Lung microvascular endothelial cell (primary cell): ENCODE measurements at places on chromosomes 2 and 18. TPM values are rescaled to one million over a fixed set of nuclear protein-coding genes. Genes with fewer than 3 reads are reported as not detected.

Gene CCL20
- 0.60 and 2.8 TPM in 2 replicates for total RNA-seq

Gene LIMS3
- total RNA-seq: 5.4 and 15.5 TPM in 2 replicates

Gene DOCK10
- 2.0 and 8.5 TPM in 2 replicates for total RNA-seq

DNA sequence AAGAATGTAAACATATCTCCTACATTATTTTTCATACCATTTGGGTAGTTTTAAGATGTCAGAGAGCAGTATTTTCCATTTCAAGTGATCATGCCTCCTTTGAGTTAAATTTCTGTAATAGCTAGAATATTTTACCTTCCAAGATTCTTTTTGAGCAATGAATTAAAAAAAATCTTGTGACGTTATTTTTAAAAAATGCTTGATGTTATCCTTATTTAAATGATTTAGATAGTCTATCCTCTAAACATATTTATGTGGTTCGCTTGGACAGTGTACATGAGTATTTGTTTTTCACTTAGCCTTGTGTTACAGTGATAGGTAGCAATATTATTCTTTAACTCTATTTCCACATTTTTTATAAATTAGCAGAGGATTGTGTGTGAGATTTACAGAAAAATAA, 639.2 kb upstream of the CDH2 start:
- DNase-seq: no peak

DNA sequence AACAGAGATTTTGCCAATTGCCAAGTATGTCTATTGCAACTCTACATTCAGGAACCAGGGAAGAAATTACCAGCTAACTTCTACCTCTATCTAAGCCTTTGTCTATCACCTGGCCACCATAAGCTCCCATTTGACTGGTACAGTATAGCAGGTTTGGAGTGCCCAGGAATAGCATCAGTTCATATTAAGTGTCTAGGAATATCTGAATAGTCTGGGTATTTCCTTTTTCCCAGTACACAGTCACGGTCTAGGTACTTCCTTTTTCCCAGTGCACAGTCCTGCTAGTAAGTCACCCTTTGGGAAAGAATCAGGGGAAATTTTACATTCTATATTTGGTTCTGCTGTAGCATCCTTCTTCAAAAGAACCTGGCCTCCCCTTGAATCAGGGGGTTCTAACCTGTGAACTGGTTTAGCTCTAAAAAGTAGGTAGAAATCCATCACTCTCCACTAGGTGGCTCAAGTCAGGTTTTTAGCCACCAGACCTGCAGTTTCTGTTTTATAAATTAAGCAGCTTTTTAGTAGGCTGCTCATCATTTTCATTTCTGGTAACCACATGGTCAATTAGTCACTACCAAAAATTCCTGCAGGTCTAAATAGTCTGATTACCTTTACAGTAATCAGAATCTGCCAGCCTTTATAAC, 49.3 kb upstream of the DNAJC10 start:
- peak; percentile 51 for DNase-seq

DNA sequence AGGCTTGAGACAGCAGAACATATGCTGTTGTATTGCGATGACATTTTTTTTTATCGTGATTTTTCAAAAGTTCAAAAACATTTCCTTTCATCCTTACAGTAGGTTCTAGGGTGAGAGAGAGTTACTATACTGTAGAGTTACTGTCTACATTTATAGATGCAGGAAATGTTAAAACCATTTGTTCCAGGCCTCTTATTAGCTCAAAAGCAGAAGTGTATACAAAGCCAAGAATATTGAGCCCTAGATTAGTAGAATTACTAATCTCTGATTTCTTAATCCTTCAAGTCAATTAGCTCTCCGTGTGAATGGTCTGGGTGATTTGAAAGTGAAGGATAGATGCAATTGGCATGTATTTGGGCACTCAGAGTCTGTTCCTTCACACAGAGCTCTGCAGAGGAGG, 73.1 kb downstream of the MAPRE2 start:
- DNase-seq: no peak

DNA sequence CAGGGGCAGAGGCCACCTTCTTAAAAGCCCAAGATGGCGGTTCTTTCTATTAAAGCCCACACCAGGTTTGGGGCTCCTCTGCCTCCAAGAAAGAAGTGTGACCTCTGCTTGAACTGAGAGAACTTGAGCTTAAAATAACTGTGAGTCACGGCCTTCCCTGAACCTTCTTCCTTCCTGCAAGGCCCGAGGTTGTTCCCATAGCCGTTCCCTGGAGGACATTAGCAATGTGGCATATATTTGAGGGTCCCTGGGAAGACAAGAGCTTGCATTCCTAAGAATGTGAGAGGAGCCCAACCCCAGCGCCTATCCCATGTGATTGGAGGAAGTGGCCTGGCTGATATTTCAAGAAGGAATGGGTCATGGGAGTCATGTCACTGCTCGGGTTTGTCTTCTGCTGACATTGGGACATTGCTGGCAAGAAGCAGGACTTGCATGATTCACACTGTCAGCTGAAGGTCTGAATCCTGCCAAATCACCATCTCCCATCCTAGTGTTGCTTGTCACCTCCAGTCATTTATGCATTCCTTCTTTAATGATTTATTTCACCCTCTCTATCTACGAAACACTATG, 168.1 kb downstream of the TRIB2 start:
- peak; percentile 76 for DNase-seq

DNA sequence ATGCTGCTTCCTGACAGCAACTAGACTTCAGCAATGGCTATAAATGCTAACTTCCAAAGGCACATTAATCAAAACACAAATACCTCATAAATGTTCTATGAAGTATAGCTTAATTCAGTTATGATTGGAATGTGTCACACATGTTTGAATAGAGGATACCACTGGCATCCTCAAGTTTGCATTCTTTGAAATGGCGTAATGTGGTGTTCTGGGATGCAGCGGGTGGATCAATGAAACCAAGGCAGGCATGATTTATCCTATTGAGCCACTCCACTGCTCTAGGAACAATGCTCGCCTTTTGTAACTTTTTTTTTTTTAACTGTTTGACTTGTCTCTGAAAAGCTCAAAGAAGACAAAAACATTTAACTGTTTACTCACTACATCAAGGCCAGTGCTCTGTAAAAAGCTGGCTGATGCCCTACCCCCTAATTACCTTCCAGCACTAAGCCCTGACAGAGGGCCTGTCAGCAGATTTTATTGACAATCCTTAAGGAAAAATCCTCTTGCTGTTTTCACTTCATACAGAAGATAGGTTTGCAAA, 278.8 kb upstream of the SESTD1 start:
- no peak for DNase-seq

DNA sequence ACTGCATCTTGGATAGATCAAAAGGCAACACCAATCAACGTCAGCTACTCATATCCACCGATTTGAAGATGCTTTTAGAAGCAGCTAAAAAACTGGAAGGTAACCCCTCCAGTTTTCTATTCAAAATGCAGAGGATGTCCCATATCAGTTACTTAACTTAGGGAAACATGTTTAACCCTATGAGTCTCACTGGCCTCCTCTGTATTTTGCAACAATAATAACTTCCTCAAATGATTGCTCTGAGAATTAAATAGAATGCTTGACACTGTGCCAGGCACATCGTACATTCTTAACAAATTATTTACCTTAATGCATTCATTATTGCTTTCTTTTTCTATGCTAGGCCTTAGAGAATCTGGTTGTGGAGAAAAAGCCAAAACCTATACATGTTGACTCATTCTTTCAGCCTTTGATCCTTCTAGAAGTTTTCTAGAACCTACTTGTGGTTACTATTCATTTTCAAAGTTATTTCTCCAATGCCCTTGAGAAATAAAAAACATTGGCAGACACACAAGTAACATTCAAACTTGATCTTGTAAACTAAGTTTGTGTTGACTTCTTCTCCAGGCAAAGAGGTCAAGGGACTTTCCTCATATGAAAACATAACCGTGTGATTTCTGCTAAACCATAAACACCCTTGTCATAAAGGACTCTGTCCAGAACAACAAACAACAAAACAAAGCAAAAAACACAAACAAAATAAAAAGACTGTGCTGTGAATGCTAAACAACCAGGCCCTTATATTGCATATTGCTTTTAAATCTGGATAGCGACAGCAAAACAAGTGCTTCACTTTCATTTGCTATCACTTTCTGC, 4.6 kb downstream of the DOCK10 start:
- DNase-seq: no peak

DNA sequence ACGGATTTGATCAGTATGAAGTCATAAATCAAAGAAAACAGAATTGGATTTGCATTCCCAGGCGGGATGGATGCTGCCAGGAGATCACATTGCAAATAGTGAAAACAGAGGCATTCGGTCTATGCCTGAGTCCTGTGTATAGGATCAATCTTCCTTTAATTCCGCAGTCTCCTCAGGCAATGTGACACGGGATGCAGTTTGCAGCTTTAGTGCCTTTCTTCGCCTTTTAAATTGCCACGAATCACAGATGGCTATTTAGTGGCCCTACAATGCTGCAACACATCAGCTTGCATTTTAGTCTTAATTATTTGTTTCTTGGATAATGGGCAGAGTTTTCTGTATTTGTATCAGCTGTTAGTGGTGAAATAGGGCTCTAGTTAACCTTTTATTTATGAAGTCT, 6.8 kb downstream of the ADCYAP1 start:
- no peak for DNase-seq

DNA sequence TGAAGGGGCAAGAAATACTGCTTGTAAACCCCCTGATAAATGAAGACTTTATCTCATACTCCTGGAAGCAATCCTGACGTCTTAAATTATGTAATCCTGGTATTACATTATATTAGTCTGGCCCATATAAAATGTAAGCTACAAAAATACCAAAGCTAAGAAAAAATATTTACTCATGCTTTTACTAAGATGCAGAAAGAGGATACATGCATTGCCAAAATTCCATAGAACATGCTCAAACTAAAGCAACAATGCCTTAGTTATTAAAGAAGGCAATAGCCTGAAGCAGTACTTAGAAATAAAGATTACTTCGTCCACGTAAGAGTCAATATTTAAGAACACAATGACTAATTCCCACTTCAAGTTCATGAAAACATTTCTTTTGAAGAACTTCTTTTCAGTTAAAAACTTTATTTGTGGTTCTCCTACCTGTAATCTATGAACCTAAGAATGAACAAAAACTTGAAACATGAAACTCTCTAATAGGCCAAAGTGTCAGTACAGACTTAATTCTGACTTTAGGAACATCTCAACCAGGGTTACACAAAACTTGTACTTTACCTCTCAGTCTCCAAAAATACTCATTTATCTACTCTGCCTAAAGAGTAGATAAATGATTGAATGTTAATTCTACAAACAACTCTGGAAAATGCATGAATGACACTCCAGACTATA, 117.3 kb downstream of the THADA start:
- no peak for DNase-seq

- no peak for DNase-seq
Measured at GRCh38 chr2:113275556-113276215, 3.0 kb downstream of the PAX8 start.

DNA sequence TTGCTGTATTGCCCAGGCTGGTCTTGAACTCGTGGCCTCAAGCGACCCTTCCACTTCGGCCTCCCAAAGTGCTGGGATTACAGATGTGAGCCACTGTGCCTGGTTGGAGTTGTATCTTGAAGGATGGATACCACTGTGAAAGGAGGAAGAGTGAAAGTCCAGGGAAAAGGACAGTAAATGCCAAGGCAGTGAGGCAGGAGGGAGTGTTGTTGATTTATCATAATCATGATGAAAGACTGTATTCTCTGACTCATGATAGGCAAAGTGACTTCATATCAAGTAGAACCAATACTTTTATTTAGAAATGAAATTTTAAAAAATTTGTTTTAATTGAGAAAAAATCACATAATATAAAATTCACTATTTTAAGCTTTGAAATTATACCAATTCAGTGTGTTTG, 162.3 kb downstream of the ARHGAP28 start:
- no peak for DNase-seq

DNA sequence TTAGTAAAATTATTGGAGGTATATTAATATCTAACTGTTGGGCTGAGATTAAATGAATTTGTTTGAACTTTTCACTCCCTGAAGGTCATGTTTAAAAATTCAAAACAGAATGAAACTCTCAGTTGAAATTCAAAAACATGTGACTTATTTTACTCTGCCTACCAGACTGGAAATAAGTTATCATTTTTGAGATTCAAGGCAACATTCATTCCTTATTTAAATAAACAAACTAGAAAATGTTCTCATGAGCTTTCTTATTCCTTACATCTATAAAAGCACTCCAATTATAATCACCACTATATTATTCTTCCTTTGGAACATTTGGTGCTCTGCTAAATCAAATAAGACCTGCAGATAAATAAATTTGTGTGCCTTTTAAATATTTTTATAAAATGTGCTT, 217.8 kb downstream of the CDH2 start:
- no peak for DNase-seq

- DNase-seq: peak; percentile 40
Measured at GRCh38 chr2:43169987-43170386, 56.4 kb downstream of the ZFP36L2 start.

- no peak for DNase-seq
Measured at GRCh38 chr2:221372907-221373306, 199.2 kb downstream of the EPHA4 start.

DNA sequence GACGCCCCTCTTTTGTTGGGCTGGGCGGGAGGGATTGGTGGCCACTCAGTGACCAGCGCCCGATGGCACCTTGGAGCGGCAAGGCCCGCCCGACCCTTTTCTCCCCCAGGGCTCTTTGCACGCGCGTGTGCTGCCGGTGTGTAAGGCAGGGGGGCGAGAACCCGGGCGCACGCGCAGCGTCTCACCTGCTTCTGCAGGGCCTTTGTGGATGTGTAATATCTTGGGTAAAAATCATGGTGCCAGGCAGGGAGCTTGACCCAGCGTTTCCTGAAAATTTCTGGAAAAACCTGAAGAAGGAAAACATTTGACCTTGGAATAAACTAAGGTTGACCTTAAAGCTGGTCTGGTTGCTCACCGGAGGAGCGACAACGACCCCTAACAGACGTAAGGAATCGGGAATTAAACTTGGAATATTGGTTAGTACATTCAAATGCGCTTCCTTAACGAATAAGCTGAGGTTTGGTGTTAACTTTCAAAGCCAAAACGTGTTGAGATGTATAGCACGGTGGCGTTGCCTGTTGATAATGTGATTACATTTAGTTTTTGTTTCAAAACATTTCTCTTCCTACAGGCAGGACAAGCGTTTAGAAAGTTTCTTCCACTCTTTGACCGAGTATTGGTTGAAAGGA, 438 bp downstream of the HSPE1 start:
- peak; percentile 33 for DNase-seq

DNA sequence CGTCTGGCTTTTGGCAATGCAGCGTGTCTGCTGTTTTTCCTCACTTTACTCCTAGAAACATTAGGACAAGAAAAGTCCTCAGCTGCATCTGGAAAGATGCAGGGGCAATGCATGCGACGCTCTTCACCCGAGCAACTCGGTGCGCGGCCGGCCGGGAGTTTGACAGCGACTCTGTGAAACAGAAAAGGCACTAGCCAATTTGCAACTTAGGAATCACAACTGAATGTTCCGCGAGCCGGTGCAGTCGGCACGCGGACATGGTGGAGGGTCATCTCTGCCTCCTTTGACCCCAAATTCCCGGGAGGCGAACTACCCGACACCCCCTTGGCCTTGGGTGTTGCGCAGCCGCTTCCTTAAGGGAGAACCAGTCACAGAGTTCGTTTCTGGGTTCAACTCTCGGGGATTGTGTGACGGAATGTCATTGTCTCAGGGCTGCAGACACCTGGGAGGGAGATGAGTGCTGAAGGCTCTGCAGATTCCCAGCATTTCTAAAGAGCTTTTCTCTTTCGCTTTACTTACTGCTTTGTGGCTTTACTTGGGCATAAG, 9.8 kb downstream of the NR4A2 start:
- no peak for DNase-seq
